Epithelial cell of proximal tubule (primary cell): ENCODE measurements at places on chromosomes 13 and 19. TPM values are rescaled to one million over a fixed set of nuclear protein-coding genes. Genes with fewer than 3 reads are reported as not detected.

Gene KIR3DL3
- total RNA-seq: not detected in 2 replicates

Gene PLPPR3
- total RNA-seq: 0.07 and 0.75 TPM in 2 replicates

Gene DHPS
- 108 and 134 TPM in 2 replicates for total RNA-seq

Gene KIRREL2
- total RNA-seq: not detected in 2 replicates

Gene SLC6A16
- 0.07 and 0.29 TPM in 2 replicates for total RNA-seq

Gene ZNF540
- 0.22 TPM in 1 of 2 replicates, not detected in the other for total RNA-seq

Gene ZNF419
- total RNA-seq: 2.5 and 3.8 TPM in 2 replicates

Gene CNN2
- total RNA-seq: 164 and 281 TPM in 2 replicates

DNA sequence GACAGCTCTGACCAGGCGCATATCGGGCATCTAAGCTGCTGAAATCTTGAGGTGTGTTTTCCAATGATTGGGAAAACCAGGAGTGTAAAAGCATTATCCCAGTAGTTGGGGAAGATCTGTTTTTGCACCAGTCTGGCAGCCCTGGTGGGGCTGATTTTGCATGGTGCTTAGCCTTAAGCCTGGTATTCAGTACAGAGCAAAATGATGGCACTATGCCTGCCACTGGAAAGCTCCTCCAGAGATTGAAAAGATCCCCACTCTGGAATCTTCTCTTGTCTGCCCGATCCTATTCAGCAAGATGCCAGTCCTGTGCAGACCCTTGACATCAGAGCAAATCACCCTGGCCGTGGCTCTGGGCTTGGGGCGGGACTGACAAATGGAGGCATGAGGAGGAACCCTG, 44.7 kb upstream of the SIAH3 start:
- DNase-seq: no peak

- DNase-seq: no peak
Observed at GRCh38 chr19:16506961-16507360, 10.8 kb downstream of the C19orf44 start.

GRCh38 chr13:78875792-78876580, 217.0 kb upstream of the OBI1 start:
- DNase-seq: no peak

DNA sequence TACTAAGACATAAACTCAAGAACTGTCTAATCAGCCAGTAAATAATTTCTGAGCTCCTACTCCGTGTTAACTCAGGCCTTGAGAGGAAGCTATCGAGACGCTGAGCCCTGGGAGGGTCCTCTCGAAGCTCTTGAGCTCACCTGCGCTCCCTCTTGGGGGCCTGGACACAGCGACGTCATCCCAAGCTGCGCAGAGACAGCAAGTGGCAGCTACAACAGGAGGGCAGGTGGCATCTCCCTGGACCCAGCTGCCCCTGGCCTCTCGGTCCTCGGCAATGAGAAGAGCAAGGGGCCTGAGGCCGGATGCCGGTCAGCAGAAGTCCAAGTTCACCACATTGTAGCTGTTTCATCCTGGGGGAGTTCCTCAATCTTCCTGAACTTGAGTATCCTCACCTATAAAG, 30.5 kb upstream of the TUBGCP3 start:
- no peak for DNase-seq

DNA sequence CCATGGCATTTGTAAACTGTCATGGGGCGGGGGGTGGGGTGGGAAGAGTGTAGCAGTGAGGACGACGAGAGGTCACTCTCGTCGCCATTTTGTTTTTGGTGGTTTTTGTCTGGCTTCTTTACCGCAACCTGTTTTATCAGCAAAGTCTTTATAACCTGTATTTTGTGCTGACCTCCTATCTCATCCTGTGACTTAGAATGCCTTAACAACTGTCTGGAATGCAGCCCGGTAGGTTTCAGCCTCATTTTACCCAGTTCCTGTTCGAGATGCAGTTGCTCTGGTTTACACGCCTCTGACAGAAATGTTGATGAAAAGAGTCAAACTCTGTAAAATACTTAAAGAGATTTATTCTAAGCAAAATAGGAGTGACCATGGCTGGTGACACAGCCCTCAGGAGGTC, 852.0 kb downstream of the DACH1 start:
- no peak for DNase-seq

GRCh38 chr19:19004144-19004543, 29.2 kb downstream of the SUGP2 start:
- no peak for DNase-seq

GRCh38 chr19:13574933-13575332, 68.7 kb upstream of the CACNA1A start:
- DNase-seq: no peak

GRCh38 chr13:23059173-23059572, 121.6 kb upstream of the SGCG start:
- no peak for DNase-seq

DNA sequence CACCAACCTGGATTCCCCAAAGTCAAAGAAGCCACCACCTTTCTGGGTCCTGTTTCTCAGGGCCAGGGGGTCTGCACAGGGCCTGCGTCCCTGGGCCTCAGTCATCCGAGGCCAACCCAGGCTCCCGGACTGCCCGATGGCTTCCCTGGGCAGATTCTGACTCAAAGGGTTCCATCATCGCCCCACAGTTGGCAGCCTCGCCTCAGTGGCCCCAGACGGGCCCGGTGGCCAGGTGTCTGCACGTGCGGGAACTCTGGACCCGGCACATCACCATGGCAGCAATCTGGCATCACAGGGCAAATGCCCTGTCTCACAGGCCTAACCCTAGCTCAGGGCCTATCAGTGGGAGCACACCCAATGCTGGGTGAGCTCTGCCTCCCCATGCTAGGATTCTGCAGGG, 2.9 kb downstream of the IGFL1 start:
- DNase-seq: no peak

GRCh38 chr19:34191355-34191962, 19.2 kb downstream of the LSM14A start:
- no peak for DNase-seq

DNA sequence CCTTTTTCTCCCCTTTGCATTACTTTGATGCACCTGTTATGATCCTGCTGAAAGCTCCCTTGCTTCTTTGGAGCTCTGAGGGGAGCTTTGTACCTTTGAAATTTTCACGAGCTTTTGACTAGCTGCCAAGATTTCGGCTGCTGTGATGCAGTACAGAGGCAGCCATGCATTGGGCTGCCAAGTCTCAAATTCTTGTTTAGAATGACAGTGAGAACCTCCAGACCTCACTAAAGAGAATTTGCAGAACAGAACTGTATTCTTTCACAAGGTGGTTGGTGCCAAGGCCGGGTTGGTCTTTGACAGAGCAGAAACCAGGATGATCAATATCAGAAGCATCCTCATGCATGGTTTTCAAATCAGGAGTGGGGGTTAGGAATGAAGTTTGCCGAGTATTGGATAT, 414.8 kb downstream of the GPC5 start:
- no peak for DNase-seq
